ENCODE measurements at places on chromosomes 12 and 14. TPM values are rescaled to one million over a fixed set of nuclear protein-coding genes. Genes with fewer than 3 reads are reported as not detected.

- no peaks in the 10 kb centered on the region for H3K27me3 ChIP-seq
- no peak for DNase-seq
- no peak overlapping the region for H3K27ac ChIP-seq
- H3K4me3 ChIP-seq: no peak overlapping the region
- H3K4me1 ChIP-seq: no peaks in the 10 kb centered on the region
These were observed 473.2 kb downstream of the CCER1 start for GRCh38 chr12:90481748-90482147.

GRCh38 chr12:86389949-86390348 lies 133.8 kb upstream of the MGAT4C start:
- peaks cover 6% of the 10 kb centered on the region for H3K36me3 ChIP-seq
- no peaks in the 10 kb centered on the region for H3K27me3 ChIP-seq
- H3K27ac ChIP-seq: no peak overlapping the region
- H3K4me1 ChIP-seq: no peaks in the 10 kb centered on the region
- DNase-seq: peak; percentile 12

- no peaks in the 10 kb centered on the region for H3K27me3 ChIP-seq
- peaks cover 10% of the 10 kb centered on the region for H3K4me1 ChIP-seq
- no peaks in the 10 kb centered on the region for H3K36me3 ChIP-seq
- H3K27ac ChIP-seq: no peak overlapping the region
These were observed 19.4 kb downstream of the HHIPL1 start for GRCh38 chr14:99664058-99664936.

GRCh38 chr12:46460682-46461210 lies 88.2 kb upstream of the SLC38A2 start:
- peaks cover 18% of the 10 kb centered on the region for H3K4me1 ChIP-seq
- H3K4me3 ChIP-seq: no peak overlapping the region
- no peak overlapping the region for H3K27ac ChIP-seq
- no peak for DNase-seq

DNA sequence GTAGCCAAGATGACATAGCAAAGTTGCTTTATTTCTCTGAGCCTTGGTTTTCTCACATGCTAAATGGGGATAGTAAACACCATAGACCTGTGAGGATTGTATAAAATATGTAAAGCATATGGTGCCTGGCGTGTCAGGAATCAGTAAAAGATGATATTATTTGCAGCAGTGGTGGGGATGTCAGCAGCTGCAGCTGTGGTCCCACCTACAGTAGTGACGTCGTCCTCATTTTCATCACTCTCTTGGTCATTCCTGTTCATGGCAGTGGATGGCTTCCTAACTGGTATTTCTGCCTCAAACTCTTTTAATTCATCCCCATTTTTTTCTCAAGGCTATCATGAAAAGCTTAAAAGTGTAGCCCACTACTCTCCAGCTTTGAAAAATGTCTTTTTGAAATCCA lies 12.1 kb downstream of the BMAL2 start:
- H3K4me1 ChIP-seq: peaks cover 29% of the 10 kb centered on the region
- no peak overlapping the region for H3K4me3 ChIP-seq
- H3K27me3 ChIP-seq: no peaks in the 10 kb centered on the region
- no peak for DNase-seq

DNA sequence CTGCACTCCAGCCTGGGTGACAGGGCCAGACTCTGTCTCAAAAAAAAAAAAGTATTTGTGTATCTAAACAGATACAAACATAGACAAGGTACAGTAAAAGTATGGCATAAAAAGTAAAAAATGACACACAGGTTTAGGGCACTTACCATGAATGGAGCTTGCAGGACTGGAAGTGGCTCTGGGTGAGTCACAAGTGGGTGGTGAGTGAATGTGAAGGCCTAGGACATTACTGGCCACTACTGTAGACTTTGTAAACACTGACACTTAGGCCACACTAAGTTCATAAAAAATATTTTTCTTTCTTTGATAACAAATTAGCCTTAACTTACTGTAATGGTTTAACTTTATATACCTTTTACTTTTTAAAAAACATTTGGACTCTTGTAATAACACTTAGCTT lies 38.0 kb upstream of the EIF5 start:
- no peaks in the 10 kb centered on the region for H3K27me3 ChIP-seq
- H3K36me3 ChIP-seq: no peaks in the 10 kb centered on the region
- peak; percentile 54 for DNase-seq
- H3K4me1 ChIP-seq: peaks cover 3% of the 10 kb centered on the region
- no peak overlapping the region for H3K27ac ChIP-seq

GPD1 gene
- total RNA-seq: 0.37 TPM

CLEC4E gene
- total RNA-seq: not detected

CBLN3 gene
- 2.4 TPM for total RNA-seq

LRRC10 gene
- total RNA-seq: not detected

PZP gene
- total RNA-seq: not detected

Measured in MCF 10A (cell line).